ENCODE measurements at places on chromosomes 7 and 10.
A peak's percentile ranks its signal among the peaks of the same experiment; 100 is the strongest.

DNA sequence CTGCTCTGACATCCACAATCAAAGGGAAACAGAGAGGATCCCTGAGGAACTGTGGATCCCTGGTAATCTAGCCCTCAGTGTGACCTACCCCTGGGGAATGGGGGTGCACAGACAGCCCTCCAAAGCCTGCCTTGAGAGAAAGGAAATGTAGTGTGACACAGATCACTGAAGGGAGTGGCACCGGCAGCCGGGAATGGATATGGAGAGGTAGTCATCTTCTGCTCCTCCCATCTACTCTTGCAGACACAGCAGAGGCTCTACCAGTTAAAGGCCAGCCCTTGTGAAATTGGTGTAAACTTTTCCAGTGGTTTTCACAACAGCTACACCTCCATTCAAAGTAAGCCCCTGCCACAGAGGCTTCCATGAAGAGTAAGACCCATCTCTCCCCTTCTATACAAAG lies 144.4 kb downstream of the PCDH15 start:
- no peak for DNase-seq

- no peak for DNase-seq
Observed at GRCh38 chr7:140981951-140982350, 32.8 kb downstream of the MRPS33 start.

- DNase-seq, result no peak
Observed at GRCh38 chr10:34131152-34131551, 683.9 kb downstream of the PARD3 start.

GRCh38 chr10:126408953-126409641 lies 20.8 kb upstream of the ADAM12 start:
- no peak for DNase-seq

- DNase-seq, result peak; percentile 46
Observed at GRCh38 chr7:12888717-12889116, 201.3 kb downstream of the ARL4A start.

DNA sequence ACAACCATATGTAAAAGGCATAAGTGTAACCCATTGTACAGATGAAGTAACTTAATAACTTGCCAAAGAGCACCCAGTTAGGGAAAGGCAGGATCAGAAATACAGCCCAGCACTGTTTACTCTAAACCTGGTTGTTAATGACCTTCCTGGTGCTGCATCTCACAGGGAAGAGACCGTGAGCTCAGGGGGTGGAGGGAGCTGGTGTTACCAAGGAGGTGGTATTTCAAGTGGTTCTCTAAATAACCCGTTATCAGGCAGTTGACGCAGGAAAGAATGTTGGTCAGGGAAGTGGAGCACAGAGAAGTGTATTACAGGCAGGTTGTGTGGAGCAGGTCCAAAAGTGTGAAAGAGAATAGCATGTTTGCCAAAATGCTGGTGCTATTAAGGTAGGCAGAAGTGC lies 4.4 kb upstream of the ST7 start:
- DNase-seq, result peak; percentile 93

DNA sequence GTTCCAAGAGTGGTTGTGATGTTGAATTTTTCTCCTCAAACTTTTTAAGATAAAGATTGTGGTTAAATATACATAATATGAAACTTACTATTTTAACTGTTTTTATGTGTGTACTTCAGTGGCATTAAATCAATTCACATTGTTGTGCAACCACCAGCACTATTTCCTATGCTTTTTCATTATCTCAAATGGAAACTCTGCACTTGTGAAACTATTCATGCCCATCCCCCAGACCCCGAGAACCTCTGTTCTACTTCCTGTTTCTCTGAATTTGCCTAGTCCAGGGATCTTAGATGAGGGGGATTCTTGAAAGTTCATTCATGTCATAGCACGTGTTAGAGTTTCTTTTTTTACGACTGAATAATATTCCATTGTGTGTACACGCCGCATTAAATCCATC lies 67.0 kb downstream of the WDR37 start:
- peak; percentile 76 for DNase-seq

GRCh38 chr7:122290476-122290875 lies 14.1 kb downstream of the FEZF1 start:
- no peak for DNase-seq

GRCh38 chr7:82194016-82194643 lies 249.4 kb downstream of the CACNA2D1 start:
- peak; percentile 54 for DNase-seq

DNA sequence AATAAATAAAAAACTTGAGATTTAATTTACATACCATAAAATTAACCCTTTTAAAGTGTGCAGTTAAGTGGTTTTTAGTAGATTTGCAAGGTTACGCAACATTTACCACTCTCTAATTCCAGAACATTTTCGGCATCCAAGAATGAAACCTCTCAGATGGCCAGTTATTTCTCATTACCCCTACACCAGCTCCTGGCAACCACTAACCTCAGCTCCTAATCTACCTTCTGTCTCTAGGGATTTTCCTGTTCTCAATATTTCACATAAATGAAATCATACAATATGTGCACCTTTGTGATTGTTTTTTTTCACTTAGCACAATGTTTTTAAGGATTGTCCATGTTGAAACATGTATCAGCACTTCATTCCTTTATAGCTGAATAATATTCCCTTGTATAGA lies 45.1 kb downstream of the INPP5F start:
- DNase-seq, result peak; percentile 62

DNA sequence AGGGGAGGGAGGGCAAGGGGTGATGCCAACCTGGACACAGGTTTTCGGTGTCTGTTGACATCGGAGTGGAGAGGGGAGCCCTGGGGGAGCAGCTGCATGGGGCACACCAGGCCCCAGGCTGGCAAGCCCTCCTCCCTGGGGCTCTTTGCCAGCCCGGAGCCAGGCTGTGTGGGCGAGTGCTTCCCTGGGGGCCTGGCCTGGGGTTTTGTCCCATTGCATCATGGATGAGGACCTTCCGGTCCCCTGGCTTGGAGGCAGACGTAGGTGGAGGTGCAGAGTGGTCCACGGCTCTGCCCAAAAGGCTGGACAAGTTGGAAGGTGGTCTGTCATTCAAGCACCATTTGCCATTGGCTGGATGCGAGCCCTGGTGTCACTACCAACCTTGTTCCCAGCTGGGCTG lies 34.8 kb downstream of the ZMIZ1 start:
- no peak for DNase-seq

Measured in cardiac muscle cell (in vitro differentiated cells and primary cell).